ENCODE measurements at places on chromosomes 1 and 21.

GRCh38 chr21:24224422-24224821 is 1382.9 kb downstream of the MRPL39 start:
- DNase-seq: no peak

GRCh38 chr21:9780441-9780937 is 740.9 kb upstream of the TPTE start:
- DNase-seq: no peak

DNA sequence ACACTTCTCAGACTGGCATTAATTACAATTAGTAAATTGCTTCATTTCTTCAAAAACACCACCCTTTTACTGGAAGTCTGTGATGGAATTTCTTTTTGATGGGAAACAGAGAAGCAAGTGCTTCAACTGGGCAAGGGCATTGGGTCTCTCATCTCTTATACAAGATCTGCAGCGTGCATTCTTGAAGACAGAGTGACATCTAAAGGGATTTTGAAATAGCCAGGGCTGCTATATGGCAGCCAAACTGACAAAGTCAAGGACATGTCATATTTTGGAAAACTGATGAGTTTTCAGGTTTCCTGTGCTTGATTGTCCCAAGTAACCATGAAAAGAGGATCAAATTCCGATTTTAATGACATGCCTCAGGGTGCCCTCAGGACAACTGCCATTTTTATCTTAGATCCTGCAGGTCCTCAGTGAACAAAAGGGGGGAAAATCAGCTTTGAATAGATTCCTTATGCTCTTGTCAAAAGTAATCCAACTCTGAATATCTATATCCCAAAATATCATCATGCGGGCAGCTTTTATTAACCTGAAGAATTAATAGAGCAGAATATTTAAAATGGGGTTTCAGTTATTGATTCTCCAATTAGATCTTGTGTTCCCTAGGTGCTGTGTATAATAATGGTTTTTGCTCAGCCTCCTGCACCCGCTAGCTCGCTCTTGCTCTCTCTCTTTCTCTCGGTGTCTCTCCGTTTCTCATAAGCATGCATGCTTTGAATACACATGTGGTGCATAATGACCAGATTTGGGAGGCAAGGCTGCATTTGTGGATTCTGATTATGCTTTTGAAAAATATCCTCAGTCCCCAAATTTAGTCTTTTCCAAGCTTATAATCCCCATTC is 221.8 kb downstream of the TTLL7 start:
- DNase-seq: no peak

DNA sequence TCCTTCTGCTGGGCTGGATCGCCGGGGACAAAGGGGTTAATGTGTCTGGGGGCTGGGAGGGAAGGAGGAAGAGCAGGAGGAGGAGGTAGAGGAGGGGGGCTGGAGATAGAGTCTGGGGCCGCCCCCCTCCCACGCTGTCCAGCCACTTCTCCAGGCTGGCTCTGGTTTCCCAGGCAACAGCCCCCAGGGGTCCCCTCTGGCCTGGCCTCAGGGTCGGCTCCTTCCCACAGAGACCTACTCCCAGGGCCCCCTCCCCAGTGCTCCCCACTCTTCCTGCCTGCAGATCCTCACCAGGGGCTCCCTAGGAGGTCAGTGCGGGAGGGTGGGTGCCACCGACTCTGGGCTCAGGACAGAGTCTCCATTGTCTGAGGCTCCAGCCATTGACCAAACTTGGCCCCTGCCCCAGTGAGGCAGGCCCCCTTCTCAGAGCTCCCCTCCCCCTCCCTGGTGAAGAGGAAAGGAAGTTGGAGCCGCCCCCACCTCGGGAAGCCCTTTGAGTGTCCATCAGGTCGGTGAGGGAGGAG is 34.1 kb downstream of the ARHGEF10L start:
- DNase-seq: no peak

GRCh38 chr1:15384301-15384901 is 25.3 kb upstream of the EFHD2 start:
- no peak for DNase-seq

DNA sequence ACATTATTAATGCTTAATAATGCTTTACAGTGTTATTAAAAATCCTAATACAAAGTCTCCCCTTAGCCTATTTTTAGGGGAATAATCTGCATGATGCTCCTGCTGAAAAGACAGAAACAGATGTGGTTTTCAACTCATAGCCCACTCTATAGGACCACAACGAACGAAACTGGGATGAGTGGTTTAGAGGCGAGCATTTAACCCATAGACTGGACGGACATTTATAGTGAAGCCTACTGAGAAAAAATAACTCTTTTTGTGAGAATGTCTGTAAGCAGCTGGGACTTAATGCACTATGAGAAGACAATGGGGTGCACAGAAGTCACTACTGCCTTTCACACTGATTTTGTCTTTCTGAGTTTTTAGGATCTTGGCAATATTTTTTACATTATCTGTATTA is 1599.6 kb upstream of the B3GALT2 start:
- no peak for DNase-seq

GRCh38 chr1:70360321-70360720 is 5.8 kb upstream of the ANKRD13C start:
- peak; percentile 93 for DNase-seq

Data from NCI-H226 (cell line).